ENCODE measurements at places on chromosomes 12 and 14. TPM values are rescaled to one million over a fixed set of nuclear protein-coding genes. Genes with fewer than 3 reads are reported as not detected.

CLEC6A gene
- not detected for total RNA-seq

KRT77 gene
- not detected for total RNA-seq

TAS2R14 gene
- total RNA-seq = 1.2 TPM

HEATR5A gene
- total RNA-seq = 14.2 TPM

DPF3 gene
- total RNA-seq = 2.7 TPM

FGF6 gene
- total RNA-seq = not detected

POTEM gene
- not detected for total RNA-seq

C14orf39 gene
- not detected for total RNA-seq

LRRC10 gene
- not detected for total RNA-seq

PPP1R36 gene
- 0.23 TPM for total RNA-seq

TMTC1 gene
- total RNA-seq = 2.5 TPM

NANOG gene
- total RNA-seq = not detected

EML5 gene
- total RNA-seq = 1.1 TPM

DNA sequence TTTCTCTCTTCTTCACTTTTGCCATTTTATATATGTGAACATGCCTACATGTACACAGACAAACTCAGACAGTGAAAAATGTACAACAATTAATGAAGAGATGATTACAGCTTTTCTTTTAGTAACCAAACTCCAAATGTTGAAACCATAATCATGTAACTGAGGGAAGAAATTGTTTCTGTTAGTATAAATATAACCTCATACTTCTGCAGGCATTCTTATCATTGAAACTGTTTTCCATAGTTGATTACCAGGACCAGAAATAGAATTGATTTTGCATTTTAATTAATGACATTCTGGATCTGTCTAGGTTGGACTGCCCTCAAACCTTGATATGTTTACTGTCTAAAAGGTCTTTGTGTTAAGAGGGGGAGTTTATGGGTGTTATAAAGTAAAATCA, 3.2 kb downstream of the ANO4 start:
- no peak for DNase-seq

- DNase-seq = no peak
These were observed 4.4 kb downstream of the VDR start for GRCh38 chr12:47900131-47901062.

DNA sequence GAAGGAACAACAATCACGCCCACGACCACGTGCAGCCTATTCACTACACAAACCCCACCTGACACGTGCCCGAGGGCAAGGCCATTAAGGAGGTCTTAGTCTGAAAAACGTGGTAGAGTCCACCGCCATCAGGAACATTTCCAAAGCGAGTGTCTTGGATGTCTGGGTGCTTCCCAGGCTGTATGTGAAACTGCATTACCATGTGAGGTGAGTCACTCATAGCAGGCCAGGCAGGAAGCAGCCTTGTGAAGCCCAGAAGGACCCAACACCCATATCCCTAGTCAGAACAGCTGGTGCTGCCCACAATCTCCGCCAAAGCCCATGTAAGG, 3.3 kb upstream of the KRT79 start:
- no peak for DNase-seq

GRCh38 chr14:71155743-71156142, 248.5 kb downstream of the PCNX1 start:
- DNase-seq = no peak

DNA sequence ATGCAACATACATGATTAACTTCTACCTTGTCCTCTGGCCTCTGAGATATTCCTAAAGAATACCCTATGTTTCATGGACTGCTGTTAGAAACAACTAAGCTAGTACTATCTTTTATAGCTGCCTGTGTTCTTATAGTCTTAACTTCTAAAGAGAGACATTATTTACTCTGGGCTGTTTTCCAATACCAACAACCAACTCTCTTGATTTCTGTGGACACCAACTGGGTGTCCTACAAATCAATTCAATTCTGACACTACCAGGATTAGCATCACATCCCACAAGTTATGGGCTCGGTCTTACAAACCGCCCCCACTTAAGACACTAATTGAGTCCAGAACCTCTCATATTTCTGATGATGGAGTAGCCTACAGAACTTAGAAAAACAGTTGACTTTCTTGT, 8.3 kb downstream of the XPOT start:
- no peak for DNase-seq

- no peak for DNase-seq
These were observed 76.7 kb downstream of the DIP2B start for GRCh38 chr12:50581226-50582184.

DNA sequence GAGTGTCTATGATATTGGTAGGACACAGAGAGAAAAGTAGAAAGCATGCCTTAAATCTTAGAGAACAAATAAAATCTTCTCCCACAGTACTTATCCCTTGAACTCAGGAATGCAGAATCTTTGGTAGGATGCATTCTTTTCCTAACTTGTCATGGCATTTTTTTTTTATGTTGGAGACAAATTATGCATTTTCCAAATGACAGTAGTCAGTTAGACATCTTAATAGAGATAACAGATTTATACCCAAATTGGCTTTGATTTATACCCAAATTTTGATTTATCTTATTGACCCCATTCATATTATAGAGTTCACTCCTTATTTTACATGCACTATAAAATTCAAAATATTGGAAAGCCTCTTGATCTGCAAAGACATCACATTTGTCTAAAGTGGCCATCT, 132.9 kb downstream of the CNTN1 start:
- DNase-seq = no peak

- DNase-seq = no peak
These were observed 75.3 kb downstream of the AACS start for GRCh38 chr12:125140279-125141209.

DNA sequence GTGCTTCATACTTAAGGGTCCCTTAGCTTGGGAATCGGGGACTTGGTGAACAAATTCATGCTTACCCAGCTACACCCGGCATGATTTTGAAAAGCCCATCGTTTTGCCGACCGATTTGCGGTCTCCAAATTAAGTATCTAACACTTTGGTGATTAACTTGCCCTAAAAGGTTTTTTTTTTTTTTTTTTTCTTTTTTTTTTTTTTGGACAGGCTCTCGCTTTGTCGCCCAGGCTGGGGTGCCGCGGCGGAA, 843 bp upstream of the HSP90AA1 start:
- no peak for DNase-seq

GRCh38 chr12:55676707-55677106, 31.0 kb downstream of the ITGA7 start:
- no peak for DNase-seq

GRCh38 chr12:94561943-94562411, 88.4 kb downstream of the TMCC3 start:
- no peak for DNase-seq

- DNase-seq = no peak
These were observed 17.8 kb upstream of the RHOJ start for GRCh38 chr14:63186453-63186852.

GRCh38 chr12:66829660-66830325, 150.9 kb upstream of the GRIP1 start:
- no peak for DNase-seq

- DNase-seq = no peak
These were observed 4.4 kb downstream of the AVIL start for GRCh38 chr12:57813971-57814772.

GRCh38 chr14:23612802-23613201, 23.4 kb upstream of the DHRS2 start:
- no peak for DNase-seq

- DNase-seq = no peak
These were observed 57.5 kb upstream of the TMEM263 start for GRCh38 chr12:106897981-106898901.

DNA sequence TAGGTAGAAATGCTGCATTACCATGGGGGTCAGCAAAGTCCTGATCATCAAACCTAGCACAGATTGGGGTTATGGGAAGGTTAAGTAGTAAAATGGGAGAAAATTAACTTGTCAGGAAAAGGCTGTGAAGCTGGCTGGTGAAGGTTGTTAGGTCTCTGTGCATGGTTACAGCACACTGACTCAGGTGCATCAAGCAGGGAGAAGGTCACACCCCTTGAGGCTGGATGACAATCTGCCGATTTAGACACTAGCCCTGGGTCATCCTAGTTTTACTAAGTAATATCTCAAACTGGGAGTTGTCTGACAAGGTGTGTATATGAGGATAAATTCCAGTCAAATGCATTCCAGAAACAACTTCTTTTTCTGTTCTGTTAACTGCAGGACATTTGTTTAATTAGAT, 271.1 kb upstream of the LRIG3 start:
- DNase-seq = no peak

DNA sequence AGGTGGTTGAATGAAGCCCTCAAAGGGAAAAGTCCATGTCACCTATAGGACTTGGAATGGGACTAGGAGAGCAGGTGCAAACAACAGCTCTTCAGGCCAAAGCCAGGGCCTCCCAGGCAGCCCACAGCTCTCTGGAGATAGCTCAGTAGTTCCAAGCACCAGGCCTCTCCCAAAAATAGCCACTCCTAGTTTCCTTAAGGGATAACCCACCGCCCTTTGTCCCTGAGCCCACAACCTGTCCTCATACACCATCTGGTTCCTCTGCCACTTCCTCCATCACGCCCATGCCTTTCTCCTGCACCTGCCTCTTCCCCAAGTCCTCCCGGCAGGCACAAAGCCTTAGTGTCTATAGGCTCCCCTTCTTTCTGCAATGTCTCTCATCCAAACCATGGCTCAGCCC, 2.1 kb downstream of the RAB15 start:
- no peak for DNase-seq

GRCh38 chr12:41521872-41522379, 333.8 kb downstream of the PDZRN4 start:
- DNase-seq = no peak

- DNase-seq = no peak
These were observed 55.3 kb upstream of the STON2 start for GRCh38 chr14:81455390-81455789.

DNA sequence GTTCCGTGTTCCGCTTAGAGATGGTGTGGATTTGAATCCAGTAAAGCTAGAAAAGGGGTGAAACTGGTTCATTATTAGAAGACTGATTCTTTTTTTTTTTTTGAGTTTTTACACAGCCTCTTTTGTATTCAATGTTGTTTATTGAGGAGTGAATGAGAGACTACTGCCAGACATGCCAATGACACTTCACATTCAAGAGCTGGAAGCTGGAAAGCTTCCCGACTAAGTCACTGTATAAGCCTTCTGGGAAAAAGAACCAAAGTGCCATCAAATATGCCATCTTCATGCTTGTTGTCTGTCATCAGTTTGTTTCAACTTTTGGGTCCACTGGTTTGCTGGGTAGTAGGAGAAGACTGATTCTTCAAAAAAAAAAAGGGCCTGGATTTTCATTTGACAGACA, 164.8 kb downstream of the ATP23 start:
- DNase-seq = no peak

DNA sequence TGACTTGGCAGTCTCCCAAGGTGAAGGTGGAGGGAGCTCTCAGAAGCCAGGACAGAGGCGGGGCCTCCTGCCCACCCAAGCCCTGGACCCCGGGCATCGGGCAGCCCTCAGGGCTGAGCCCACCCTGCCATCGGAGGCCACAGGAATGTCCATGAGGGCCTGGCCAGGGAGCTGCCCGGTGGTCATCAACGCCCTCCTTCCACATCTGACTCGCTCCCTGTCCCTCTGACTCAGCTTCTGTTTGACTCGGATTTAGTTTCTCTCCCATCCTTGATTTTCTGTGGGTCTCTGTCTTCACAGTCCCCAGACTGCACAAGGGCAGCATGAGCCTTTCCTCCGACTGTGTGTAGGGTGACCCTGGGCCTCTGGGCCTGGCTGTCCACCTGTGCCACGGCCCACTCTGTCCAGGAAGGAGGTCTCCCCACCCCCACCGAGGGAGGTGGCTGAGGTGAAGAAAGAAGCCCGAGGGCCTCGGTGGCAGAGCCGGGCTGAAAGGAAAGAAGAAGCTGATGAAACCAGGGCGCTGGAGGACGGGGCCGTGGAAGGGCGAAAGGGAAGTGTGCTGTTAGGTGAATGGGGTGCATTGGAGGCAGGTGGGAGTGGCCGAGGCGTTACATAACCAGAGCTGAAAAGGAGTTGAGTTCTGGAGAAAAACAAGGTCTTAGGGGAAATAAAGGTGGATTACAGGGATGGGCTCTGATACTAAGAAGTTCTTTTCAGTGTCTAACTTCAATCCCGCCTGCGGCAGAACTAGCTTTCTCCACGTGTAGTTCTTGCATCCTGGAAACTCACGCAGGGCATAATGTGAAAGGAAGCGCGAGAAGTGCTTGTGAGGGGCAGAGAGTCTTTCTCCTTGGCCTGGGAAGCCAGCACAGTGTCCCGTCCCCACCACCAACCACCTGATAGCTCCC, 16.7 kb upstream of the TMEM106C start:
- DNase-seq = no peak

DNA sequence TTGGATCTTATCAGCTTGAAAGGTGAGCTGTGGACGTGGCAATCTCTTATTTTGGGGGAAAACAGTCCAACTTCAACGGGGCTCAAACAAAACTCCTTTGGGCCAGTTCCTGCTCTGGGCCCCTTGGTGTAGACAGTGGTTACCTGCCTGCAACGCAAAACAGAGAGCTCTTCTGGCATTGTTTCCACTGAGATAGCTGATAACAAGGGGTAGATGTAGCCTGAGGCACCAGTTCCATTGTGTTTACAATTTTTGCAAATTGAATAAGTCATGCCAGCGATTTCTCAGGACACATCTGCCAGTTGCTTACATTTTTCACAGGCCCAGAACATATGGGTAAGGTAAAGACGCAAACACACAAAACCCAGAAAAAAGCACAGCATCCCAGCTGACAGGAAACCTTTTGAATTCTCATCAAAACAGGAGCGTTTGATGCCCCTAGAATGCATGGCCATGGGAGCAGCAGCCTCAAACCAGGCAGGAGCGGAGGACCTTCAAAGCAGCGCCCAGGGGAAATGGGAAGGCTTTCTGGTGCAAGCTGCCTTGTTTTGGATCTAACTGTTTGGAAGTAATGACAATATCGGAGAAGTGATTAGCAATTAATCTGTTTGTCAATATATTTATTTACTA, 259.7 kb downstream of the AACS start:
- no peak for DNase-seq

GRCh38 chr12:51527966-51528365, 63.1 kb upstream of the SCN8A start:
- no peak for DNase-seq

DNA sequence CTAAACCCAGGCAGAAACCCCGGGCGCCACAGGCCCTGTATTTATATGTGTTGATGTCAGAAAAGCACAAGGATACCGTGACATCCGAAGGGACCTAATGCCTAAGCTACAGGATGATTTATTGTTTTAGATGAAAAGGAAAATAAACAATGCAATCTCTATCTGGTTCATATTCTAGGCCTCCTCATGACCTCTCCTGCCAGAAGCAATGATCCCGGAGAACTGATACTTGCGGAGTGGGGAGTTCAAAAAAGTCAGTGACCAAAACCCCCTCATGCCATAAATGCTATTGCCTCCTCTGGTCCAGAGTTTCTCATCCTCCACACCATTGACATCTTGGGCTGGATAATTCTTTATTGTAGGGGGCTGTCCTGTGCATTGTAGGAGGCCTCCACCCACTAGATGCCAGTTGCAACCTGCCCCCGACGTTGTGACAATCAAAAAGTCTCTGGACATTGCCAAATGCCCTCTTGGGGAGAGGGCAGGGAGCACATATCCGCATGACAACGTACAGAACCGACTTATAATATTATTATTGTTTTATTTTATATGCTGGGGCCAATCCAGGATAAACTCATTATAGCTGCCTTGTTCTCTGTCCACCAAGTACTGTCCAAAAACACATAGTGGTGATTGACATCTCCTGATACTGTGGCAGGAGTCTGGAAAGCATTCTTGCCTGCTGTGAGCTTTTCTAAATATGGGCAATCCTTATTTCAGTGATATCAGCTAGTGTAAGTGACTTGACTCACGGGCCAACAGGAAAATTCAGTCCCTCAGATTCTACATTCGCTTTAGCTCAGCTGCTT, 1.1 kb upstream of the CSRP2 start:
- no peak for DNase-seq

Measured in esophagus squamous epithelium (tissue), 5 donors.